Coronary artery (tissue), 2 donors: ENCODE measurements at places on chromosomes 5 and 9.

DNA sequence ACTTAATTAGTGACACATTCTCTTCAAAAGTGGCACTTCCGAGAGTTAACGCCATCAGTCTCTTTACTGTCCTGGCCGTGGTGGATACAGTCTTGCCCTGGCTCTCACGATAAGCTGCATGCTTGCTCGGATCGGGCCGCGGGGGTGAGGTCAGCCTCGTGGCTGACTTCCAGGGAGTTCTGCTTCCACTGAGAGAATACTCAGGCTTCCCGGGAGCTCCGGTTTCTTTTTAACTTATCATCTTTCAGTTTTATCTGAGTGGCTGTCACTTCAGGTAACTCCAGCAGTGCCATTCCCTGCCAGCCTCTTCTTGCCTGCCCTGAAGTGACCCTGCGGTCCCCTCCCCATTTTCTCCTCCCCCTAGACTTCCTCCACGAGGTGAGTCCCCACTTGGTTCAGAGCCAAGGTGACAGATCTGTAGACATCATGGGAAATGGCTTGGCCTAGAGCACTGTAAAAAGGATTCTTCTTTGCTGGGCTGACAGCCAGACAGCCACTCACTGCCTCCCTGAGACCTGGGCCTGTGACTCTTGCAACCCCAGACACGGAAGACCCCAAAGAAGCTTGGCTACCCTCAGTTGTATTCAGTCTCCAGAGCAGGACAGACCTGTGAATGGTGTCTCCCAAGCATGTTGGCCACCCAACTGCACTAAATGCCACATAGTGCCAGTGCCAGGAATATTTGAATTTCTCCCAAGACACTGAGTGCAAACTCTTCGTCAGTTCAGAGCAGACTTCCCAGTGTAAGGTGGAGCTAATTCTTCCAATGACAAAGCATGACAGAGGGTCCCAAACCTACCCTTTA lies 95.1 kb downstream of the DAPK1 start:
- no peak for DNase-seq

GRCh38 chr5:17218353-17219005 lies 1.0 kb downstream of the BASP1 start:
- peak; percentile 75 for DNase-seq

DNA sequence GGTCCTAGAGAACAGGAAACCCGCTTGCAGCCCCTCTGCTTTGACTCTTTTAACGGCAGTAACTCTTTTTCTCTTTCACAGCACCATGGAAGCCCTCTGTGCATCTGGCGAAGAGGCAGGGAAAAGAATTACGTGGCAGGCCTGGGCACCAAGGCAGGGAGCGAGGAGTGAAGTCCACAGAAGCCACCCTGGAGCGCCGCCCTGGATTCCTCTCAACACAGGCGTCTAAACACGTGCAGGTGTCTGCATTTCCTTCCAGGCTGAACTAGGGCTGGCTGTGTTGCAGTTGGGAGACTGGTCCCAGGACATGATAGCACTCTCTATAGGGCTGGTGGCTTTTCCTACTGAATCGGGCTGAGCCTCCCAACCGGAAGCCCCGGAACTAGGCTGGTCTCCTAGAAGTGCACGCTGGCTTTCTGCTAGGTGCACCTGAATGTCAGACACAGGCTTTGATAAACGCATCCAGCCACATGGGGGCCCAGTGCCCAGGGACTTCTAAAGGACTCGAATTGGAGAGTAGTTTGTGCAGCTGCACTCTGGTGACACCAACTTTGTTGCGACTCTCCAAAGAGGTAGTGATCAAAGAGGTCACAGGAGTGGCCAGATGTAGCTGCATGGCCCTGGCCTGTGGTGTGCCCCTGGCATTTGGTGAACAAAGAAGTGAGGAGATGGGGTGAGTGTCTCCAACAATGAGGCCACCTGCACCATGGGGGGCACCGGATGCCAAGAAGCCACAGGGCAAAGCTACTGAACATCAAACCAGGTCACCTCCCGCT lies 54.5 kb downstream of the AK8 start:
- no peak for DNase-seq

GRCh38 chr5:30853158-30853557 lies 340.3 kb upstream of the CDH6 start:
- no peak for DNase-seq

DNA sequence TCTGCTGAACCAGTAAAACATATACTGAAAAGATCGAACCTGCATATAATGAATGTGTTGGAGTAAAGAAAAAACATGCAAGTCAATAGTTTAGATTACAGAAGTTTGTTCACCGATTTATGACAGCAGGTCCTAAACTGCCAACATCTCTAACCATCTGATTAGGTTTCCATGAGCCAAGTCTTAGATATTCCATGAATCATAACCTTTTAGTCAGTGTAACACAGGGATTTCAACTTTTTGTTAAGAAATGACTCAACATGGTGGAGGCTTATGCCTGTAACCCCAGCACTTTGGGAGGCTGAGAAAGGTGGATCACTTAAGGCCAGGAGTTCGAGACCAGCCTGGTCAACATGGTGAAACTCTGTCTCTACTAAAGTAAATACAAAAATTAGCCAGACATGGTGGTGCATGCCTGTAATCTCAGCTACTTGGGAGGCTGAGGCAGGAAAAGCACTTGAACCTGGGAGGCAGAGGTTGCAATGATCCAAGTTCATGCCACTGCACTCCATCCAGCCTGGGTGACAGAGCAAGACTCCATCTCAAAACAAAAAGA lies 38.7 kb downstream of the APC start:
- DNase-seq = no peak

- no peak for DNase-seq
Measured at GRCh38 chr9:110213413-110214044, 5.6 kb upstream of the C9orf152 start.

- no peak for DNase-seq
Measured at GRCh38 chr5:87268970-87269377, 1.3 kb downstream of the RASA1 start.

DNA sequence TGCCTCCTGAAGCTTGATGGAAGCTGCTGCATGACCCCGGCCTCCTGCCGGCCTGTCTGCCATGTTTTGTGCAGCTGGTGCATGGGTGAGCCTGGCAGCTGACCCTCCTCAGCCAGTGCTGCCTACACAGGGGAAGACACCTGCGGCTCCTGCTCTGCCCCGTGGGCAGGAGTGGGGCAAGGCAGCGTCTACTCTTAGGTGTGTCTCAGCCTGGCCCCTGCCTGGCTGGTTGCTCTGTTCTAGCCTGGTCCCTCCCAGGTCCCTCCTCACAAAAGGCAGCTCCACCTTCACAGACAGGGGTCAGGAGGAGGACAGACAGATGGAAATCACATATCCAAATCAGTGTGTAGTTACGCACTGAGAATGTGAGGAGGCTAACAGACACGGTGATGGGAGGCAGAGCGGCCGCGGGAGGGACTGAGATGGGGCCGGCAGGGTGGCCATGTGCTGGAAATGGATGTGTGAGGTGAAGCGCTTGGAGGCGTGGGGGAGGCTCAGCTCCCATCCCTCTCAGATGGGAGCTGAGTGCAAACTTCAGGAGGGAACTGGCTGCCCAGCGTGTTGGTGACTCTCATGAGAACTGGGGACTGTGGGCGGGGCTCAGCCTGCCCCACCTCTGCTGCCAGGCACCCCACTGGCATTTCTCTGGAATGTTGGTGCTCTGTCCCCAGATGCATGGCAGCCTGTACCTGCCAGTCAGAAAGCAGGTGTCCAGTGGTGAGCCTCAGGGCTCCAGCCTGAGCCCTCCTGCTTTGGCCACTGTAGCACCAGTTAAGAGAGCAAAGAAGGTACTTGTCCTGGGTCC lies 43.4 kb downstream of the PPARGC1B start:
- DNase-seq = no peak

- DNase-seq = no peak
Measured at GRCh38 chr5:23035555-23036090, 182.5 kb upstream of the CDH12 start.

GRCh38 chr9:137031904-137032640 lies at the start of gene FUT7:
Gene FUT7 (minus strand): TSS chr9:137032088. CDS start chr9:137031991, 97 bp downstream.
- no peak for DNase-seq

DNA sequence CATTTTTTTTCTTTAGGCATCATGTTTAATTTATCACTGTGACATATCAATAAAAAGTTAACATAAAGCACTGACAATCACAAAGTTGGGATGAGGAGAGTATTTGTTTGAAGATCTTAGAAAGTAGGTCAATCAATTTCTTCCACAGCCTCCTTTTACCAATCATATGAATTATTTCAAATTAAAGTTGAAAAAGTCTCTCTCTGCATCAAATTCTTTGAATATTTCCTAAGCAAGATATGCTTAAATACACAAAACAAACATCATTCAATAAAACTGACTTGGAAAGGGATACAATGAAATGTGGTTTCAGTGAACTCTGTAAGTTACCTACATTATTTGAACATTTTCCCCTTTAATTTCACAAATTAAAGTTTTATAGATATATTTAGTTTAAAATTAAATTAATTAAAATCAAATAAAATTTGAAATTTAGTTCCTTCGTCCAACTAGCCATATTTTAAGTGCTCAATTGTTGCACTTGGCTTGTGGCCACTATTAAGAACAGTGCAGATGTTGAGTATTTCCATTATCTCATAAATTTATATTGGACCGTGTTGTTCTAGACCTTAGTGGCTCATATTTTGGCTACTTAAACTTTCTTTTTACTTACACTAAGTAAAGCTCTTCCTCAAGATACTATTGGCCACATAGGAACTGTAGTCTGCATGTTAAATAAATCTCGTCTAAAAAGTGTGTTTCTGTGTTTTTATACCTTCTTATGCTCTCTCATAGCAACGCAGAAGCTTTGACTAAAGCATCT lies 949.7 kb upstream of the NUDT12 start:
- DNase-seq = no peak

DNA sequence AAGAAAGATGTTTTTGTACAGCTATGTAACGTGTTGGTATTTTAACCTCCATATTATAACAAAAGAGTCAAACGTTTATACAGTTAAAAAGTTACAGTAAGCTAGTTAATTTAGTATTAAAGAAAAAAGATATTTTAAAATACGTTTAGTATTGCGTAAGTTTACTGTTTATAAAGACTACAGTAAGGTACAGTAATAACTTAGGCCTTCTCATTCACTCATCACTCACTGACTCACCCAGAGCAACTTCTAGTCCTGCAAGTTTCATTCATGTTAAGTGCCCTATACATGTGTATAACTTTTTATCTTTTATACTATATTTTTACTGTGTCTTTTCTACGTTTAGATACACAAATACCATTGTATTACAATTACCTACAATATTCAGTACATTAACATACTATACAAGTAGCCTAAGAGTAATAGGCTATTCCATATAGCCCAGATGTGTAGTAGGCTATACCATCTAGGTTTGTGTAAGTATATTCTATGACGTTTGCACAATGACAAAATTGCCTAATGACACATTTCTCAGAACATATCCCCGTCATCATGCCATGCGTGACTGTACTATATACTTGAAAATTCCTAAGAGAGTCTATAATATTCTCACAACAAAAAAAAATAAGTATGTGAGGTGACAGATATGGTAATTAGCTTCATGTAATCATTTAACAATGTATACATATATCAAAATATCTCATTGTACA lies 33.8 kb downstream of the ERP44 start:
- no peak for DNase-seq

GRCh38 chr9:32742296-32742695 lies 41.0 kb upstream of the TMEM215 start:
- DNase-seq = no peak

DNA sequence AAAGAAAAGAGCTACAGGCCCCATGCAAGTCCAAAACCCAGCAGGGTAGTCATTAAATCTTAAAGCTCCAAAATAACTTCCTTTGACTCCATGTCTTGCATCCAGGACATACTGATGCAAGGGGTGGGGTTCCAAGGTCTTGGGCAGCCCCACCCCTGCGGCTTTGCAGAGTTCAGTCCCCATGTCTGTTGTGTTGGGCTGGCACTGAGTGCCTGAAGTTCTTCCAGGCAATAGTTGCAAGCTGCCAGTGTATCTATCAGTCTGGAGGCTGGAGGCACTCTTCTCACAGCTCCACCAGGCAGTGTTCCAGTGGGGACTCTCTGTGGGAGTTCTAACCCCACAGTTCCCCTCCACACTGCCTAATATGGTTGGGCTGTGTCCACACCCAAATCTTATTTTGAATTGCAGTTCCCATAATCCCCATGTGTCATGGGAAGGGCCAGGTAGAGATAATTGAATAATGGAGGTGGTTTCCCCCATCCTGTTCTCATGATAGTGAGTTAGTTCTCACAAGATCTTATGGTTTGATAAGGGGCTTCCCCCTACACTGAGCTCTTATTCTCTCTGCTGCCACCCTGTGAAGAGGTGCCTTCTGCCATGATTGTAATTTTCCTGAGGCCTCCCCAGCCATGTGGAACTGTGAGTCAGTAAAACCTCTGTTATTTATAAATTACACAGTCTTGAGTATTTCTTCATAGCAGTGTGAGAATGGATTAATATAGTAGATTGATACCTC lies 237.5 kb upstream of the ADRA1B start:
- no peak for DNase-seq

- no peak for DNase-seq
Measured at GRCh38 chr9:15553528-15553898, 670 bp downstream of the CCDC171 start.

DNA sequence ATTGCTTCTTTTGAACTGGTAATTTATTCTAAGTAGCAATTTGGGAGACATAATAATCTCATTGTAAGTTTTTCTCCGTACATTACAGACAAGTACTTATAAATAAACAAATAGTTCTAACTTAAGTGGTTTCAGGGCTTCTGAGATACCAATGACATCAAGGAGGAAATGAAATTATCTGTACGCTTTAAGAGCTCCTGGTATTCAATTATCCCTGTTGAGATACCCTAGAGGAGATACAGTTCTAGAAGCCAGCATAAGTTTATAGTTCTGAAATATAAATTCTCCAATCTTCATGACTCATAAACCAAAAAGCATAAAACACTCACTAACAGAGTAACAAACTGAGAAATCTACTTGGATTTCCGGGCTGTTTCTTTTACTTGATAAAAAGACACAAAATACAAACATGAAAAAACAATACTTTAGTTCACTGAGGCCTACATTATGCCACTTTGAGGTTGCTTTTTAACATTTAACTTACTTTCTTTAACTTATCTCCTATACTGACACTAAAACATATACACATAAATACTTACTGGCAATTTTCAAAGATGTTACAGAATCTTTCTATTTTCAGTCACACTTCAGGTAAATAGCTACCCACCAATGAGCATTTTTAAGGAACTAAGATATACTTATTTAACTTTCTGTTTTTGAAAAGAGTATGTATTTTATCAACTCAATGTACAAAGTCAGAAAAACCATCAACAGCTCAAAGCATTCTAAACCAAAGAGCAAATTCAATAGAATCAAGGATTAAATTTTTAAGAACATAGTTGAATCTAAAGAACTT lies 7.5 kb downstream of the DCTN4 start:
- DNase-seq = no peak

GRCh38 chr5:55324815-55325418 lies 17.1 kb downstream of the MTREX start:
- DNase-seq = no peak

GRCh38 chr9:847505-847904 lies 6.0 kb downstream of the DMRT1 start:
- no peak for DNase-seq

DNA sequence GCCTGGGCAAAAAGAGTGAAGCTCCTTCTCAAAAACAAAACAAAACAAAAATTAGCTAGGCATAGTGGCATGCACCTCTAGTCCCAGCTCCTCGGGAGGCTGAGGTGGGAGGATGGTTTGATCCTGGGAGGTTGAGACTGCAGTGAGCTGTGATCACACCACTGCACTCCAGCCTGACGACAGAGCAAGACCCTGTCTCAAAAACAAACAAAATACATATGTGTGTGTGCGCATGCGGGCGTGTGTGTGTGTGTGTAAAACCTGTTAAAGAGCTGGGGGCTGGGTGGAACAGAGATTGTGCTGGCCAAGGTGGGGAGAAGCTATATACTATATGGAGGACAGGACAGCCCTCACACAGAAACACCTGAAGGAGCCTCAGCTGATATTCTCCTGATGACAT lies 27.4 kb upstream of the DENND4C start:
- DNase-seq = no peak
